NCI-H774 (cell line): ENCODE measurements at places on chromosomes 11 and 22.

GRCh38 chr11:134363592-134363991, 31.8 kb downstream of the GLB1L2 start:
- no peak for DNase-seq

GRCh38 chr11:68574308-68574707, 110.0 kb upstream of the GAL start:
- DNase-seq: no peak

DNA sequence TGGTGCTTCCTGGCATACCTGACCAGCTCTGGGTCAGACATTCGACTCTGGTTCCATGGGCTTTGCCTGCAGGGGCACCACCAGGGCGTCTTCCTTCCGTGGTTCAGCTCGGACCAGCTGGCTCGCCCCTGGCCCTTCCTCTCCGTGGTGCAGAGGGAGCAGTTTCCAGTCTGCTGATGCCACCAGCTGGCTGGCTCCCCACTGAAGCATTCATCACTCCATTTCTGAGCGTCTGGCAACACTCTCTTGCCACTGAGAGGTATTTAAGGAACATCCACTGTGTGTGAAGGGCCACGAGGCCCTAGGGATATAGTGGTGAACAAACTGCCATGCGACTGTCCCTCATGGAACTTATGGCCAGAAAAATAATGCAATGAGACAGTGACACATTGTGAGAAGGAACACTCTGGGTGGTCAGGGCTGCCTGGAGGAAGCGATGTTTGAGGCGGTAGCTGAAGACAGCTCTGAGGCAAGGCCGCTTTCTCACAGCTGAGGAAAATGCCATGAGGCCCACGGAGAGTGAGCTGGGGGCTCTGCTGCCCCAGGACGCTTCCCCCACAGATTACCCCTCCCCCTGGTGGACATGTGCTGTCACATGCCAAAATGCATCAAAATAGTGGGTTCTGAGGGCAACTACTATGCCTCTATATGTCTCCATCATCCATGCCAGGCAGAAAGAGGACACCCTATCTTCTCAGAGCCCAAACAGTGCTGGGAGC, 44.9 kb upstream of the ARFGAP3 start:
- no peak for DNase-seq

- no peak for DNase-seq
Measured at GRCh38 chr11:118138839-118139420, 13.7 kb downstream of the SCN4B start.

GRCh38 chr11:86726118-86726753, 53.8 kb upstream of the ME3 start:
- DNase-seq: no peak

DNA sequence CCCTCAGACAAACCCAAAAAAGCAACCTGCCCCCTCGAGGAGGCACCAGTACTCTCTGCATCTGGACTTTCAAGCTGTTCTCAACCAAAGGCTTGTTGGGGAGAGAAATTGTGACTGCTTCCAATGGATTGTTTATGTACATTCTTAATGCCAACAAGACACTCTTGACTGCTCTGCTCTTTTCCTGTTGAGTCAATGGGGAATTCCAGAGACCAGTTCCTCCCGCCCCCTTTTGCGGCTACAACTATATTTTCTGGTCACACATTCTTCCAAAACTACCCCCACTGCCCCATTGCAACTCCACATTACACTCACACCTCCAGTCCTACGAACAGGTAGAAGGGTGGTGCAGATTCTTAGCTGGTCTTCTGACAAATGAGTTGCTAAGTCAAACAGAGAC, 187.0 kb downstream of the DSCAML1 start:
- DNase-seq: no peak

DNA sequence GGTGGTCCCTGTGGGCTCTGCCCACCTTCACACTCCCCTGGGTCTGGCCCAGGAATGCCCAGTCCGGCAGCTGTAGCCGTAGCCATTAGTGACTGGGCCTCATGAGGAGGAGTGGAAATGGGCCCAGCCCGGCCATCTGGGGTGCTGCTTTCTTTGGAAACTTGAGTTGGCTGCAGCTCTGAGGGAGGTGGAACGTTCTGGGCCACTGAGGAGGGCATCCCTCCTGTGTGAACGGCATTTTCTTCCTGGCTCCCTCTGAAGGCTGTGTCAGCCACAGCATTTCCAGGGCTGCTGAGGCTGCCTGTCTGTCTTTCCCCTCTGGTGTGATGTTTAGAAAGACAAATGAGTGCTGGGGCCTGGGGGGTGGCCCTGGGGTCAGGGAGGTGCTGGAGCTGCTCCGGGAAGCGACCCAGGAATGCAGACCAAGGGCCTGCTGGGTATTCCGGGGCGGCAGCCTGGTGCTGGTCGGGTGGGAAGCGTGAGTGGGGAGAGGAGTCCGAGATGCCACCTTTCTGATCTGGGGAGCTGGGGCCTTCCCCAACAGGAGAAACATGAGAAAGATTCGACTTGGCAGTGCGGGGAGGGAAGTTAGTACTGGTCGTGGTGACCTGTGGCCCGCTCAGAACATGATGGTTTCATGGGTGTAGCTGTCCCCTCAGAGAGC, 27.1 kb downstream of the PTDSS2 start:
- DNase-seq: no peak
